ENCODE measurements at places on chromosomes 13 and 19.

DNA sequence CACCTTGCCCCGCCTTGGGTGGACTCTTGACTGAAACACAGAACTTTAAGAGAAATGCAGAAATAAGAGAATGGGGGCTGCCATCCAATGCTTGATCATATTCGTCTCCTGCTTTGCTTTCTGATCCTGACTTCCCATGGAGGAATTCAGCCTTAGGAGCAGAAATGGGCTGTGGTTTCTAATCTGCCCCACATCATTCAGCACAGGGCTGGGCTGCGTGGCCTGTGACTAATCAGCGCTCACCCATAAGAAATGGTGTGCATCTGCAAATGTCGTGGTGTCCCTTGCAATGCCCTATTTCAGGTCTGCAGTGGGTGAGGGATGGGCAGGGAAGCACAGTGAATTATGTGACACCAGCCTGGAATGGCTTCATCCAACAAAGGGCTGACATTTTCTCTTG is 60.7 kb upstream of the URI1 start:
- DNase-seq: no peak

DNA sequence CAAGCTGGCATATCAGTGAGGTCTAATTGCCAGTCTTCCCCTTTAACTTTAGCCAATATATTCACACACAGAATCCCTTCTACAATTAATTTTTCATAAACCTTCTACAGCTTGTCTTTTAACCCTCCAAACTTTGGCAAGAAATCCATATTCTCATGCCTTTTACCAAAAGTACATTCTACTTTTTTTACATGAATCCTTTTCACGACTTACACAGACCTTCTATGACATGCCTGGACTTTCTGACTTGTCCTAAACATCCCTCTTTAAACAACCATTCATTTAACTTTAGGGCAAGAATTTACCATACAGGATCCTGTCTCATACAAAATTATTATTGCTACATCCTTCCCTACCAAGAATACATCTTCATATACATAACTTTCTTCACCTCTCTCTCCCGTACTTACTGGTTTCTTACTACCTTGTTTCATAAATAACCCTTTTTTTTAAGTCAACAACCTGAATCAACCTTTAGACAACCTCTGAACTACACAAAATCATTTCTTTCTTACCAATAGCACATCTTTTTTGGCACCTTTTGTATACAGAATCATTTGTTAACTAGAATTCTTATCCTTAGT is 23.5 kb downstream of the ZNF544 start:
- DNase-seq: no peak

DNA sequence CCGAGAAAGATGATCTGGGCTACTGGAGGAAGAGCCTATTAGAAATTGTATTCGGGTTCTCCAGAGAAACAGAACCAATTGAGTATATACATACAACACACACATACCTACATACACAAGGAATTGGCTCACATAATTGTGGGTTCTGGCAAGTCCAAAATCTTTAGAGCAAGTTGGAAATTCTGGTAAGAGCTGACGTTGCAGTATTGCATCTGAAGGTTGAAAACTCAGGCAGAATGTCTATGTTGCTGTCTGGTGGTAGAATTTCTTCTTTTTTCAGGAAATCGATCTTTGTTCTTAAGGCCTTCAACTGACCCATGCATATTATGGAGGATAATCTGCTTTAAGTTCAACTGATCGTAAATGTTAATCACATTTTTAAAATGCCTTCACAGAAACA is 15.5 kb upstream of the OLFM4 start:
- no peak for DNase-seq

DNA sequence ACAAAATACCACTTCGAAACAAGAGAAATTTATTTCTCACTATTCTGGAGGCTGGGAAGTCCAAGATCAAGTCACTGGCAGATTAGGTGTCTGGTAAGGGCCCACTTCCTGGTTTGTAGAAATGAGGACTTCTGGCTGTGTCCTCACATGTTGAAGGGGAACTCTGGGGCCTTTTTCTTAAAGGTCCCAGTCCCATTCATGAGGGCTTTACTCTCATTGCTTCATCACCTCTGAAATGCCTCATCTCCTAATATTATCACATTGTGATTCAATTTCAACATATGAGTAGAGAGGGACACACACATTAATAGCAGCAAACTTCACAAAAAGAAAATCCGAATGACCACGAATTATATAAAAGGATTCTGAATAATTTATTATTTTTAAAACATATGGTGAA is 21.6 kb upstream of the SIGLEC14 start:
- no peak for DNase-seq

GRCh38 chr19:45577111-45577905 is 7.3 kb downstream of the OPA3 start:
- DNase-seq: no peak

- no peak for DNase-seq
These were observed 1.9 kb upstream of the TSC22D1 start for GRCh38 chr13:44578067-44578400.

- no peak for DNase-seq
These were observed 2.8 kb downstream of the GSX1 start for GRCh38 chr13:27794921-27795717.

GRCh38 chr13:50466456-50466855 is 377.0 kb downstream of the DLEU7 start:
- no peak for DNase-seq

- DNase-seq: no peak
These were observed 11.3 kb downstream of the GTPBP3 start for GRCh38 chr19:17348700-17349099.

DNA sequence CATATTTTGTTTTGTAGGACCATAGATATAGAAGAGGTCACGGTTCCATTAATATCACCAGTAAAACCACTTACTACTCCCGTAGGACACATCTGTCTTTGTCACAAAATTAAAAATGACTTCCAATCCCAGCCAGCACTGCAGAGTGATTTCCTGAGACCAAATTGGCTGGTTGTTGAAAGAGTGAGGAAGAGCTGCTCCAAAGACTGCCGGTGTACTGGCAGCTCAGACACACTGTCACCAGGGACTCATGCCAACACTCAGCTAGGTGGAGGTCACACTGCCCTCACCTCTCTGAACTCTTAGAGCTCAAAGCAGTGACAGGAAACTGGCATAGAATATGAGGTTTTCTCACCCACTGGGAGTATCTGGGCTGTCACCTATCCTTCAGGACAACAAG is 52.1 kb downstream of the FLT1 start:
- DNase-seq: no peak

DNA sequence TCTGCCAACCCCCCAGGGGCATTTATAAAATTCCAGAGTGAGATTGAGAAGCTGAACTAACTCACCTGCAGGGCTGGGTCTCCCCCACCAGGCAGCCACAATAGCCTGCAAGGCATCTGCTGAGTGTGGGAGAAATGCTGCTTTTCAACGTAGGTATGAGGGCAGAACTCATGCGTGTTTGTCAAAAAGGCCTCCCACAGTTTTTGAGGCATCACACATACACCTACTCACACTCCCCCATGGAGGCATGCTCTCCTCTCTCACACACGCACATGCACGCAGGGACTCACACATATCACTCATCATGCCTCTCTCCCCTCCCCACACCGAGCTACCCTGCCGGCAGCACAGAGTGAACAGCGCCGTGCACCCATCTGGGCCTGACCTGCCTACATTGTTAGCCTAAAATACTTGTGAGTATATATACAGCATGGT is 390.5 kb downstream of the FGF9 start:
- DNase-seq: peak; percentile 70

DNA sequence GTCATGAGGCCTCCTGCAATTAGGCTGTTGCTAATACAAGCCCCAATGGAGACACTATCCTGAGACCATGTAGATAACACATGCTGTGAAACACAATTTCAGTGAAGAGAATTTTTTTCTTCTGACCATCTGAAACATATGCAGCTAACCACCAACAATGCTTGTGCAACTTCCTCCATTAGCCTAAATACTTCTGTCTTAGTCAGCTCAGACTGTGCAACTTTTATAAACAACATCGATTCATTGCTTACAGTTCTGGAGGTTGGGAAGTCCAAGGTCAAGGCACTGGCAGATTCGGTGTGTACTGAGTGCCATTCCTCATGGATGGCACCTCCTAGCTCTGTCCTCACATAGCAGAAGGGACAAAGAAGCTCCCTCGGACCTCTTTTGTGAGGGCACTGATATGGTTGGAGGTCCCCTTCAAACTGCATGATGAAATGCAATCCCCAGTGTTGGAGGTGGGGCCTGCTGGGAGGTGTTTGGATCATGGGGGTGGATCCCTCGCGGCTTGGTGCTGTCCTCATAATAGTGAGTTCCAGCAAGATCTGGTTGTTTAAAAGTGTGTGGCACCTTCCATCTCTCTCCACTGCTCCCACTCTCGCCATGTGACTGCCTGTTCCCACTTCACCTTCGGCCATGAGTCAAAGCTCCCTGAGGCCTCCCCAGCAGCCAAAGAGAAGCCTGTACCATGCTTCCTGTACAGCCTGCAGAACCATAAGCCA is 27.7 kb downstream of the STK24 start:
- DNase-seq: no peak

DNA sequence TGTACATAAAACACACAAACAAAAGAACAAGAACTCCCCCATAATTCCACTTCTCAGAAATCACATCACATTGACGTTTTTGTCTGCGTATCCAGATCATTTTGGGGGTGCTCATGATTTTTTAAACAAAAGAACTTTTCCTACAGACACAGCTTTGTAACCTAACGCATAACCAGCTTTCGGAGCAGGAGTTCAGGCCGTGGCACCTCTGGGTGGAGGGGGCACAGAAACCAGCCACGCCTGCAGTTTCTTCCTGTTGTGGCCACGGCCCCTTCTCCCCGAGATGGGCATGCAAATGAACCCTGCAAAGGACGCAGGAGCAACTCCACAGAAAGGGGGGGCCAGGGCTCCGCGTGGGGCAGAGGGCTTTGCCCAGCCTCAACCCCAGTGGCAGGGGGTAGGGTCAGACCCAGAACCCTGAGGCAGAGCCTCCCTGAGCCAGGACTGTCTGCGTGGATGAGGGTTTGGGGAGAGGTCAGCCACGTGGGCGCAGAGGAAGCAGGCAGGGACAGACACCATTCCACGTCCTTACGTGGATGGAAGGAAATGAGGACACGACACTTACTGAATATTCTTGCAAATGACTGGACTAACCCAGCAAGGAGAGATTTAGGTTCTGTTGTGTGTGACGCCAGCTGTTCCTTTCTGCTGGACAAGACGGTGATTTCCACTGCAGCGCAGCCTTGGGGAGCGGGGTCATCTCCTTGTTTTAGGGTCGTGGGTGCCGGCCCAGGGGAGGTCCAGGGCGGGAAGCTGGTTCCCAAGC is 64.4 kb downstream of the RASA3 start:
- DNase-seq: no peak

- no peak for DNase-seq
These were observed 2.8 kb downstream of the ZNF536 start for GRCh38 chr19:30374865-30375552.

GRCh38 chr13:84443463-84443862 is 561.2 kb upstream of the SLITRK1 start:
- DNase-seq: no peak

- no peak for DNase-seq
These were observed 761.9 kb upstream of the SLITRK5 start for GRCh38 chr13:86909318-86909717.

DNA sequence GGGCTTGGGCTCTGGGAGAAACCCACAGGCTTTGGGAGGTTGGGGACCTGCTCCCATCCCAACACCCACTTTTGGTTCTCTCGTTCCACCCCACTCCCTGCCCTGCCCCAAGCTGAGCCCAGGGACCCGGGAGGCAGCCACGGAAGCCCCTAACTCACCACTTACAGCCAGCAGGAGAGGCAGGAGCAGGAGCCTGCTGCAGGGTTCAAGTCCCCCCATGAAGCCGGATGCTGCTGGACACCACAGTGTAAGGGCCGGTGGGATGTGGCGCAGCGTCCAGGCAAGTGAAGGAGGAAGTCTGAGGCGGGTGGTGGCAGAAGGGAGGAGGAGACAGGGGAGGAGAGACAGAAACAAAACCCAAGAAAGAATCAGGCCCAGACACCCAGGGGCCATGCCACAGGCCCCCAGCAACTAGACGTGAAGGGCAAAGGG is at the start of gene TYROBP:
TSS of gene TYROBP (minus strand) at position 286 of the 432 bp plus-strand sequence. CDS start at position 219, 67 bp downstream.
- DNase-seq: no peak
